ENCODE measurements at places on chromosomes 4 and X.

DNA sequence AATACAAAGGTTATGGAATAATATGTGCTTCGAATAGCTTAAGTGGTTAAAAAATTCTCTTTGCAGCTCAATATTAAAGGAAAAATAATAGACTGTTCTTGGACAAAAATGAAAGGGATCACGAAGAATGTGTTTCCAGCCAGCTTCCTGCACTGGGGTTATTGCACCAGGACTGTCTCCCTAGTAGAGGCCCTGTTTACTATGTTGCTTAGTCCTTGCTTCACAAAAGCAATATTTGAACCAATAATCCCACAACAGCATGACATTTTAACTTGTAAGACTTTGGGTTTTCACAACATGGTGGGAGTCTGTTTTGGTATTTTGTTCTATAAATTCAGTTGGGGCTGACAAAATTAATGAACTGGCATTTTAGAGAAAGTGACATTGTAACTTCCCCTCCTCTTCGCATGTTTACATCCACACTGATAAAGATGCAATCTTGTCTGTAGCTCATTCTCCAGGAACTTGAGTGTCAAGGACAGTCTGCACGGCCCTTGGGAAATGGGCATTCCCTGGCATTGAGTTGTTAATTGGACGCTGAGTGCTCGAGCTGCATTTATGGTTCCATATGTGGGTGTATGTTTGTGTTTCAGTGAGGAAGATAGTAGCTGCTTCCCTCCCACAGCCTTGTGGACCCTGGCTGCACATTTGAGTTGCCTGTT, 39.0 kb downstream of the SHROOM2 start:
- H3K27me3 ChIP-seq, result no peaks in the 10 kb centered on the region
- no peak overlapping the region for H3K27ac ChIP-seq
- H3K36me3 ChIP-seq, result no peaks in the 10 kb centered on the region
- H3K4me3 ChIP-seq, result no peak overlapping the region
- H3K4me1 ChIP-seq, result peaks cover 8% of the 10 kb centered on the region

GRCh38 chrX:3697220-3697684, 16.2 kb downstream of the PRKX start:
- H3K27me3 ChIP-seq, result no peaks in the 10 kb centered on the region
- DNase-seq, result no peak
- H3K36me3 ChIP-seq, result no peaks in the 10 kb centered on the region
- H3K27ac ChIP-seq, result no peak overlapping the region

DNA sequence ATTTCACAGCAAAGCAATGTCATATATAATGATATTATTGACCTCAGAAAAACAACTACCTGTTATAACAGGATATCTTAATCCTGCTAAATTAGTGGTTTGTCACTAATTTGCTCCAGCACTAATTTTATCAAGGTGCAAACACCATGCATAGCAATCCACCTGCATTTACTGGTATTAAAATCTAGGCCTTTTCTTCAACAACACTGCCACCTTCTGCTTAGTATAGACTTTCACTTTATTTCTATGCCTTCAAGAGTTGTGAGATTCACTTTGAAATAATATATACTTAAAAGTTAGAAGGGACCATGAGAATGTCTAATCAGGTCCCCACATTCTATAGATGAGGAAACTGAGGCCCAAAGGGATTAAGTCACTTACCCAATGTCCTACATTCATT, 82.1 kb upstream of the IQCM start:
- H3K36me3 ChIP-seq, result no peaks in the 10 kb centered on the region
- H3K4me1 ChIP-seq, result no peaks in the 10 kb centered on the region
- no peak overlapping the region for H3K4me3 ChIP-seq
- DNase-seq, result no peak
- H3K27ac ChIP-seq, result no peak overlapping the region
- H3K27me3 ChIP-seq, result no peaks in the 10 kb centered on the region

DNA sequence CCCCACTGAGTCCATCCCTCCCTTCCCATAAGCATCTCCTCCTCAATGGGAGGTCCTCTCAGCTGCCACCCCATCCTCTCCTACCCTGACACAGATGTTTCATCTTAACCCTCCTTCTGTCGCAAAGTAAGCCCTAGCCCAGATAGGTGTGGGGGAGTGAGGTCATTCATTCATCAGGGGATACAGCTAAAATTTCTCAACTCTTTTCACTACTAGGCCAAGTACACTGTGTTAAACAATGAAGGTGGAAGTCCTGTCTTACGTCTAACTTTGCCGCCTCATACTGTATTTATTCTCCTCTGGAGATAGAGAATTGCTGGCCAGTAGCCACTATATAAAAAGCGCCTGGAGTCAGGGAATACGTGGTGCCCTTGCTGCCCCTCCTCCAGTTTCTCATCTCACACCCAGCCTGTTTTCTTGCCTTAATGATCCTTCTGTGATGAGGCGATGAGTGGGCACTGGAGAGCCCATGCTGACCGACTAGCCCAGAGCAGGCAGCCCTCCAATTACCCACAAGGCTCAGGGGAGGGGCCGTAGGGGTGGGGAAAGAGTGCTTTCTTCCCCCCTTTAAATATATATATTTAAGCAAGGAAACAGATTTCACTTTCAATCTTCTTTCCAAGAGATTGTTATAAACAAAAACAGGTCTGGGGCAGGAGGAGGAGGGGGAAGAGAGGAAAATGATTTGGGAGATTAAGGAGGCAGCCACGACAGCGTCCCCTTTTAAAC, 149.5 kb downstream of the PJA1 start:
- no peaks in the 10 kb centered on the region for H3K27me3 ChIP-seq
- H3K36me3 ChIP-seq, result no peaks in the 10 kb centered on the region
- DNase-seq, result no peak
- H3K4me3 ChIP-seq, result no peak overlapping the region
- no peak overlapping the region for H3K27ac ChIP-seq

DNA sequence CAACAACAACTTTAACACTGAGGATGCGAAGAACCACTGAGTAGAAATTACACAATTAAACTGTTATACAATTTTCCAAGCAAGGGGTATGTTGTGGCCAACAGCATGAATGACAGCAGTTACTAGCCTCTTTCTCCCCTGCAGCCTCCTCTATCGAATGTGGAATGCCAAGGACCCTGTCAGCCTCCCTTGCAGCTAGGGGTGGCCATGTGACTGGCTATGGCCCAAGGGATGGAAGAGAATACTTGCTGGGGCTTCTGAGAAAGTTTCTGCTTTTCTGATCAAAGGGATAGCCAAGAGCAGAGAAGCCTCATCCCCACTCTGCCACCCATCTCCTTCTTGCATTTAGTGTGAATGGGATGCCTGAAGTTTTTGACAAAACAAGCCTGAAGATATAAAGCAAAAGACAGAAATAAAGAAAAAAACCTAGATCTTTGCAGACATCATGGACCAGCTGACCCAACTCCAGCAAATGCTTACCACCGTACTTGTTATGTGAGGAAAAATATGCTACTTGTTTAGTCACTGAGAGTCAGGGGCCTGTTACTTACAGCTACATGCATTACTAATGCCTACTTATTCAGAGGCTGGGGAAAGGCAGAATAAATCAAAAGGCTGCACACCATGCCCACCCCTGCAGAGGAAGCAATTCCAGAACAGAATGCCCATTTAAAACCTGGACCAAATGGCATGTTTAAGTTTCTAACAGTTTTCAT, 32.0 kb downstream of the DCTD start:
- H3K27ac ChIP-seq, result no peak overlapping the region
- H3K4me3 ChIP-seq, result no peak overlapping the region
- H3K4me1 ChIP-seq, result no peaks in the 10 kb centered on the region
- DNase-seq, result no peak

DNA sequence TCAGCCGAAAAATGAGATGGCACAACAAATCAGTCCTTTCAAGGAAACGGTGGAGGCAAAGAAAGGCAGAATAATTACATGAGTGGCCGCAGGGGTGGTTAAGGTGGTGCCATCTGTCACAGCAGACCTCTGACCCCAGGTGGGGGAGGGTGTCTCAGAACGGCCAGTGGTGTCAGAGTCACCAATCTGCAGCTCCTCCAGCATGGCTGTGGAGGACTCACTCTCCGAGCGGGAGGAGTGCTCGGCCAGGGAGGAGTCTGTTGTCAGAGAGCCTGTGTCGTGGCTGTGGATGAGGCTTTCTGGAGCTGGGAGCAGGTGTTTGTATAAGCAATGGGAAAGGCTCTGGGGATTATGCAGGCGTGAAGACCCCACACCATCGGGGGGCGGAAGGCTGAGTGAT, 130.3 kb upstream of the PDLIM3 start:
- H3K4me1 ChIP-seq, result no peaks in the 10 kb centered on the region
- no peaks in the 10 kb centered on the region for H3K36me3 ChIP-seq
- DNase-seq, result no peak

GRCh38 chr4:2837110-2837903, 6.3 kb upstream of the ADD1 start:
- no peak overlapping the region for H3K27ac ChIP-seq
- H3K36me3 ChIP-seq, result peaks cover 20% of the 10 kb centered on the region
- H3K4me3 ChIP-seq, result no peak overlapping the region
- no peaks in the 10 kb centered on the region for H3K27me3 ChIP-seq
- peaks cover 7% of the 10 kb centered on the region for H3K4me1 ChIP-seq

- no peaks in the 10 kb centered on the region for H3K4me1 ChIP-seq
- DNase-seq, result no peak
- no peaks in the 10 kb centered on the region for H3K27me3 ChIP-seq
- H3K4me3 ChIP-seq, result no peak overlapping the region
These were observed 14.4 kb upstream of the ZNF41 start for GRCh38 chrX:47497271-47497888.

DNA sequence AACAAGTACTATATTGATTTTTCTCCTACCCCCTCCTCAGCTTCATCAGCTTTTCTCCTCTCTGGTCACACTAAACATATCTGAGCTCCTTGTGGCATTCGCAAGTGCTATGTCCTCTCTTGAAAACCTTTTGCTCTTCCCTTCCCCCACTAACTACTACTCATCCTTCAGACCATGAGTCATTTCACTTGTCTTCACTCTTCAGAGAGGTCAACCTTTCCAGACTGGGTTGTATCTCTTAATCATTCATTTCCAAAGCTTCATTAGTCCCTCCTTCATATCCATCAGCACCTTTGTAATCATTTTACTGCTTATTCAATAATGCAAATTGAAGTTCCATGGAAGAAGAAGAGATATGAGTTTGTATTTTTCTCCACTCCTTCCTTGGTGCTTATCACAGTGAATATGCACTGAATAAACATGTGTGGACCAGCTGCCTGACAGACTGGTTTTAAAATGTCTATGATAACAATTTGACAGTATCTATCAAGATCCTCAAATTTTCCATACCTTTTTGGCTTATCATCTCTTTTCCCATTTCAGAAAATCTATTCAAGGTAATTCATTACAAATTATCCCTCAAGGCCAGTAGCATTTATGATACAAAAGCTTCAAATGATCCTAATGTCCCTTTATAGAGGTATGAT, 28.4 kb downstream of the DDX60L start:
- no peaks in the 10 kb centered on the region for H3K27me3 ChIP-seq
- H3K36me3 ChIP-seq, result no peaks in the 10 kb centered on the region
